ENCODE measurements at places on chromosomes 16 and 17.

GRCh38 chr16:77556201-77556873 lies 121.5 kb upstream of the ADAMTS18 start:
- no peak for DNase-seq

GRCh38 chr17:12726131-12726530 lies 60.4 kb downstream of the MYOCD start:
- no peak for DNase-seq

GRCh38 chr17:34261568-34262337 lies 6.7 kb downstream of the CCL2 start:
- DNase-seq = no peak

- DNase-seq = no peak
Measured at GRCh38 chr17:15451680-15452079, 15.7 kb downstream of the CDRT4 start.

- DNase-seq = no peak
Measured at GRCh38 chr16:79535130-79535529, 65.4 kb downstream of the MAF start.

GRCh38 chr17:7133424-7133823 lies 18.8 kb upstream of the ASGR2 start:
- DNase-seq = no peak

DNA sequence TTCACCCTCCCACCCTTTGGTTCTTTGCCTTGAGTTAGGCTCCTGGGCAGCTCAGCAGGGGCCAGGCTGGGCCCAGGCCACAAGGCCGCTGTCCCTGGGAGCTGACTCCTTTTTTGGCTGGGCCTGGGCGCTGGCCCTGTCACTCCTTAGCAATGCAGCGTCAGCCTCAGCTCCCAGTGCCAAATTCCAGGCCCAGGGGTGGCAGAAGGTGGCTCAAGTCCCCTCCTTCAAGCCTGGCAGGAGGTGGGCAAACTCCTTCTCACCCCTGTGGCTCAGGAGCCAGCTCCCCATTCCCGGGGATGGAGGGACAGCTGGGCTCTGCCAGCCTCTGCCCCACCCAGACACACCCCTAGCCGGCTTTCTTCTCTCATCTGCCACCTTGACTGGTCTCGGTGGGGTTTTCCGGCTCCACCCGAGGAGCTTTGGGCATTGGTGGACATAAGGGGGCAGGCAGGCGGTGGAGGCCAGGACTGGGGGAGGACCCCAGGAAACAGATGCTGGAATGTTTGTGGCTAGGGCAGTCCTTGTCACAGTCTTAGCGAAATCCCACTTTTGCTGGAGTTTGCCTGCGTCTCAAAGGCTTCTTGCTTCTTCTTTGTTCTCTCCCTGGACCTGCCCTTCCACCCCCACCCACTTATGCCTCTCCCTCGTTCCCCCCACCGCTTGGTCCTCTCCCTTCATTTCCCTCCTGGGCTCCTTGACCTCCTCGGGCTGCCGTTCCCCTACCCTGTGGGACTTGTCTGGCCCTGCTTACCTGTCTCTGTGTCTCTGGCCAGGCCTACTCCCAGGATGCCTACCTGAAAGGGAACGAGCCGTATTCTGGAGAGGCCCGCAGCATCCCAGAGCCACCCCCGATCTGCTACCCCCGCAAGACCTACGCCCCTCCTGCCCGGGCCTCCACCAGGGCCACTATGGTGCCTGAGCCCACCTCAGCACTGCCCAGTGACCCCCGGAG lies 37.4 kb downstream of the ARHGAP23 start:
- DNase-seq = no peak

GRCh38 chr17:6666077-6666521 lies 14.5 kb downstream of the C17orf100 start:
- DNase-seq = no peak

- no peak for DNase-seq
Measured at GRCh38 chr17:44970136-44970741, 2.1 kb upstream of the C1QL1 start.

GRCh38 chr16:3999479-4000325 lies 116.5 kb downstream of the ADCY9 start:
- no peak for DNase-seq

DNA sequence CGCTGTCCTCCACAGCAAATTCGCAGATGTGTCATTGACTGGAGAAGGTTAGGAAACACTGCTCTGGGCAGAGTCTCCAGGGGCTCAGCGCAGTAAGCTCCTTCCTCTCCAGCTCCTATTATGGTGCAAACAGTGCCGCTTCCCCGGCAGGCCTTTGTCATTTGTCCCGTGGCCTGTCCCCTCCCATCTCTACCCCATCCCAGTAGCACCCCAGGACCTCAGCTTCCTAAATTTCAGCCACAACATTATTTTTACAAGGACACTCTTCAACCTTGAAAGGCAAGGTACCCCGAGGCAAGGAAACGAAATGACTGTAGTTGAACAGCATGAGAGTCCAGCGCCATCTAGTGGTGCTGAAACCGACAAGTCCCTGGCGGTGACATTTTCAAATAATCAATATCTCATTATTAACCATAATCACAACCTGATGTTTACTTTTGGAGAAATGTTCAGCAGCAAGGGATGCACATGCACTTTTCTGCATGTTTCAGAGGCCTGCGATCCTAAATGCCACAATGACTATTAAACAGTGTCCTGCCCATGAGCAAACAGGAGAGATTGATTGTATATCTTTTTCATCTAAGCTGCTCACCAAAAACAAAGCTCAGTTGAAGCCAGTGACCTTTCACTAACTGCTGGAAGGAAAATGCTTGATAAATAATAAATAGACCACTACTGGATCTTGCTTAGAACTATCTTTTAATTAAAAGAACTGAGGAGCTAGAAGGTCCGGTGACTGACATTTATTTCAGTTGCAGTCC lies 16.5 kb downstream of the MRPS23 start:
- peak; percentile 49 for DNase-seq

- DNase-seq = no peak
Measured at GRCh38 chr17:63929860-63930766, 2.0 kb downstream of the CD79B start.

GRCh38 chr16:74699666-74700065 lies 996 bp downstream of the MLKL start:
- peak; percentile 7 for DNase-seq

DNA sequence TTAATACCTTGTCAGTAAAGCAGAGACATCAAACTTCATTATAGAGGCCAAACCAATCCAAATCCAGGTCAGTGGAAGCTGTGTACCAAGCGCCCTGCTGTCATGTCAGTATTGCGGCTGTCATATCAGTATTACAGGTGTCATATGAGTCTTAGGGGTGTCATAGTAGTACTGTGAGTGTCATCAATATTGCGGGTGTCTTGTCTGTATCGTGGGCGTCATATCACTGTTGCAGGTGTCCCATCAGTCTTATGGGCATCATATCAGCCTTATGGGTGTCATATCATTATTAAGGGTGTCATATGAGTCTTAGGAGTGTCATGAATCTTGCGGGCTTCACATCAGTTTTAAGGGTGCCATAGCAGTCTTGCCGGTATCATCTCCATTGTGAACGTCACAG lies 6.0 kb upstream of the PRDM7 start:
- DNase-seq = no peak

- no peak for DNase-seq
Measured at GRCh38 chr16:81071805-81072204, 5.2 kb downstream of the C16orf46 start.

DNA sequence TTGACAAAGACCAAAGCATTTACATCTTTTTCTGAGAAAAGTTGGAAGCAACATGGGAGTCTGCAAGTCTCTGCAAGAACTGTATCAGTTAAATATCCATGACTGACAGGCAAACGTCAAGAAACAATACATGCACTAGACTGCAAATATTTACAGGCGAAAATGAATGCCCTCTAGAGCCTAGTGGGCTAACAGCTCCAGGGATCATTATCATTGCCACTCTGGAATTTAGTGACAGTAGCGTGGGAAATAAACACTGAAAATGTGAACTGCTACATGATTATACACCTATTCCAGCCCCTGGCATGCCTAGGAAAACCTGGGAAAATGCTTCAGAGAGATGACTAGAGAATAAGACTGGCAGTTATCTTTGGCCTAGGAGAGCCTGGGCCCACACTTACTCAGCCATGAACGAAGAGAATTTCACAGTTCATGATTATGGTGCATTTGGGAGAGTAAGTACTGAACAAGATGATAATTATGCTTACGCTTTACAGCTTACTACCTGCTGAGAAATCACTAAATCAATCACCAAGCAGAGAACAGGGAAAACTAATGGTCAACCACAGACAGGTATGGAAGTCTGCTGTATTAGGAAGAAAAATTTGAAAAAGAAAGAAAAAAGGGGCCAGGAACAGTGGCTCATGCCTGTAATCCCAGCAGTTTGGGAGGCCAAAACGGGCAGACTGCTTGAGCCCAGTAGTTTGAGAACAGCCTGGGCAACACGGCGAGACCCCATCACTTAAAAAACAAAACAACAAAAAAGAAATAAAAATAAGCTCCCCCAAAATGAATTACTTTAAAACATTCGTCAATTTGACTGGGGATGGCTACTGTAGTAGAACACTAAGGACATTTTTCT lies 66.6 kb upstream of the CLEC18B start:
- no peak for DNase-seq

- DNase-seq = no peak
Measured at GRCh38 chr17:81459224-81459623, 53.4 kb downstream of the ACTG1 start.

DNA sequence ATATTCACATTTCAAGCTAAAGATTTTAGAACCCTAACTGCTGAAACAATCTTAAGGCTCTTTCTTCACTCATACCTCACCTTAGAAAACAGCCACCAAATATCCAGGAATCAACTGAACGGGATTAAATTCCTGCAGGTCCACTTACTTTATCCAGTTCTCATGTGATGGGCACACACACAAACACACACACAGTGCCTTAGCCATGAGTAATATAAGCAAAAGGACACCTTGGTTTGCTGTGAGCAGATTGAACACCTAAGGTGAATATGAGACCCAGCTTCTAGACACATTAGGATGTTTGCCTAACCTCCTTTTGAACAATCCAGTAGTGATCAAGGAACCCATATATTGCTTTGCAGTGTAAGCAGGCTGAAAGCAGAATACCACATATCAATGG lies 81.5 kb downstream of the TUBD1 start:
- DNase-seq = no peak

DNA sequence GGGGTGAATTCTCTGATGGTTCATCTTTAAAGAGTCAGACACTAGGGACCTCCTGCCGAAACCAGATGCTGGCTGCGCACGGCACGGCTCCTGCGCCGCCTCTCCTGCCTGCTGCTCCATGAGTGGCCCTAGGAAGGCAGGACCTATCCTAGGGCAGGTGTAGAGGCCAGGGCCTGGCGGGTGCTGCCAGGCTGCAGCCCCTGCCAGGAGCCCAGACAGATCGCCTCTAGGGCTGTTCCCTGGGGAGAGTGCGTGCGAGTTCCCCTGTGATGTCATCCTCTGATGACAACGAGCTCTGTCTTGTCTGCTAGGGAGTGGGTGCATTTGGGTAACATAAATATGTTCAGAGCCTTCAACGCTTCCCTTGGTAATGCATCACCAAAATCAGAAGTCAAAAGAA lies 23.9 kb downstream of the SLC38A10 start:
- DNase-seq = no peak

GRCh38 chr17:71828182-71828596 lies 292.6 kb upstream of the SOX9 start:
- DNase-seq = no peak

- DNase-seq = no peak
Measured at GRCh38 chr17:76586741-76587487, 1.3 kb upstream of the ST6GALNAC2 start.

GRCh38 chr17:29866746-29867404 lies 63.2 kb downstream of the SSH2 start:
- no peak for DNase-seq

DNA sequence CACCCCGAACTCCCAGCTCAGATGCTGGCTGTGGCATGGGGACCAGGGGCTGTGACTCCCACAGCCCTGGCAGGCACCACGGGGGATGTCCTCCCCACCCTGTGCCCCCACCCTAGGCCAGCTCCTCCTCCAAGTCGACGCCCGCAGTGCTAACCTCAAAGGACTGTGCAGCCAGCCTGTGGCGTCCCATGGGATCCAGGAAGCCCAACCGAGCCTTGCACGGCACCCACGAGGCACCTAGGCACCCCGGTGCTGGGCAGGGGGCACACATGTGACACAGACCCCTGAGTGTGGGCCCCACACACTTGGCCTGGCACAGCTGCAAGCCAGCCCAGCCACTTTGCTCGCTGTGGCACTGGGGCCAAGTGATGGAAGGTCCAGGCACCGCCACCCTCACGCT lies 3.9 kb downstream of the GCGR start:
- no peak for DNase-seq

DNA sequence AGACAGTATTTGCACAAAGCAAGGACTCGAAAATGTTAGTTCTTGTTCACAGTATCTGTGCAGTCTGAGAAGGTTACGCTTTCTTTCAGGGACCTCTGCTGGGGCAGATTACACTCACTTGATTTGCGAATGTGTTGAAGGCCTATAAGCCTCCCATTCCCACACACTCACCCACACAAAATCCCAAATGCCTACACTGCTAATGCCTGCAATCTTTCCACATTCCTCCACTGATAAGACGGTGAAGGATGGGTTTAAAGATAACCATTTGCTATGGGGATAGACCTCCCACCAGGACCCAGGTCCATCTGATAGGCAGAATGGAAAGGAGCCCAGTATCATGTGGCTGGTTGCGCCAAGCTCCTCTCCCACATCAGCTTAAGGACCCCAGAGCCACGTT lies 394.9 kb upstream of the SALL1 start:
- DNase-seq = no peak

GRCh38 chr16:5025171-5025632 lies 8.5 kb downstream of the NAGPA start:
- DNase-seq = no peak

DNA sequence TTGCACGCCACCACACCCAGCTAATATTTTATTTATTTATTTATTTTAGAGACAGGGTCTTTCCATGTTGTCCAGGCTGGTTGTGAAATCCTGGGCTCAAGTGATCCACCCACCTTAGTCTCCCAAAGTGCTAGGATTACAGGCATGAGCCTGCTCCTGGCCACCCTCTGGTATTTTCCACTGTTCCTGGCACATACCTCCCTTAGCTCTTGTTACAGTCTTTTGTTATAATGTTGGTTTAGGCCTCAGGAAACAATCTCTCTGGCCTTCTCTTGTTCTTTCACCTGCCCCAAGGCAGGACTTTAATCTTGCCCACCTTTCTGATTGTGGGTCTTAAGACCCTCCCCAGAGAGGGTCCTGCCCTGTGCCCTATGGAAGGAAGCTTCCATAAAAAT lies 3.6 kb upstream of the CYTH1 start:
- DNase-seq = no peak

DNA sequence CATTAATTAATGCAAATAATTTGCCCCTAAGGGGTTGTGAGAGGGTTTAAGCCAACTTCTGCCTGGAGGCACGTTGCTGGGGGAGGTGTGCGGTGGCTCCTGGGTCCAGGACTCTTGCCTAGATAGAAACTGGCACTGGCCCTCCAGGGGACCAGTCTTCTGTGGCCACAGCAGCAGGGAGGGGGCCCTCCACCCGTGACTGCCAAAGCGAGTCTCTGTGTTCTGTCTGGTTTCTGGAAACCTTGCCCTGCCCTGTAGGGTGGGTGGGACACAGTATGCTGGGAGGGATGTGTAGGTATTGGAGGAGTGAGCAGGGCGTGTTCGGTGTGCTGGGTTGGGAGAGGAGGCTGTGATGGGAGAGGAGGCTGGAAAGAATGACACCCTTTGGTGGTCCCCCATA lies 78.8 kb downstream of the TBC1D16 start:
- no peak for DNase-seq
